ENCODE measurements at places on chromosomes 4 and X.

- DNase-seq, result peak; percentile 20
These were observed 16.5 kb downstream of the TRAPPC2 start for GRCh38 chrX:13717700-13718472.

GRCh38 chr4:48194971-48195370 is 60.9 kb upstream of the TXK start:
- no peak for DNase-seq

DNA sequence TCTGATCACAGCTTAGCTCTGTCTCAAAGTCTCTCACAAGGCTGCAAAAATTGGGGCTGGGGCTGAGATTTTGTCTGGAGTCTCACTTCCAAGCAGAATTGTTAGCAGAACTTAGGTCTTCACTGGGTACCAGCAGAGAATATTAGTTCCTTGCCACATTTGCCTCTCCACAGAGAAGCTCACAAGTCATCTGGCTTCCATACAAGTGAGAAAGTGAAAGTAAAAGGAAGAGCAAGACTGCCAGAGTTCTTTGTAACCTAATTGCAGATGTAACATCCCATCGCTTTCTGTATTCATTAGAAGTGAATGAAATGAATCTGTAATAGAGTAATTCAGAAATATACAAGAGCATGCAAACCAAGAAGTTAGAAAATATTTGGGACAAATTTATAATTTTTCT is 624.1 kb upstream of the GNPDA2 start:
- DNase-seq, result no peak

- no peak for DNase-seq
These were observed 462.2 kb upstream of the CPXCR1 start for GRCh38 chrX:88284844-88285243.

GRCh38 chr4:66223068-66223703 is 552.9 kb upstream of the EPHA5 start:
- DNase-seq, result no peak

DNA sequence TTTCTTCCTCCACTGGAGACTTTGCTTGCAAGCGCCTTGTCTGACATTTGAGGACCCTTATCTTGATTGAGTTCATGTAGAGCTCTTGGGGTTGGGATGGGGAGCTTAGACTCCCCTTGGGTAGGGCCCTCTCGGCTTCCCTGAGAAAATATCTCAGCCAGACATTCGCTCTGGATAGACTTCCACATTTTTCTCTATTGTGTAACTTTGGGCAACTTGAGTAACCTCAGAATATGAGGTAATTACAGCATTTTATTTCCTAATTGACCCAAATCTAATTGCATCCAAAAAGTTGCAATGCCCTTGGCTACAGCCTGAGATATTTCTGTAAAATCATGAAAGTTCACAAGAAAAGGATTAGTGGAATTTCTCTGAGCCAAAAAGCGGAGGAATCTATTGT is 102.8 kb upstream of the MXRA5 start:
- peak; percentile 41 for DNase-seq

GRCh38 chr4:76673362-76673761 is 224.6 kb downstream of the SOWAHB start:
- DNase-seq, result no peak

GRCh38 chr4:102624505-102624904 is 123.3 kb downstream of the NFKB1 start:
- no peak for DNase-seq

- DNase-seq, result no peak
These were observed 22.8 kb upstream of the SPON2 start for GRCh38 chr4:1195109-1195671.

GRCh38 chr4:3700736-3701135 is 65.4 kb upstream of the ADRA2C start:
- no peak for DNase-seq

DNA sequence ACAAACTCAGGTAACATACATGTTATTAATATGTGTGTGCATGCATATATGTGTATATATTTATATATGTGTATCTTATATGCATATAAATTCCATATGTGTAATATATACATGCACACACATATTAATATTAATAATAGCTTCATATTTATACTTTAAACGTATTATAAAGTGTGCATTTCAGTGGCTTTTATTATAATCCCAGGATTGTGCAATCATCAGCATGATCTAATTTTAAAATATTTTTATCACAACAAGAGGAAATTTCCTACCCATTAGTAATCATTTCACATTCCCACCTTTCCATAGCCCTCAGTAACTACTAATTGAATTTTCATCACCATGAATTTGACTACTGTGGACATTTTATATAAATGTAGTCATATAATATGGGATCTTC is 2211.9 kb upstream of the TENM3 start:
- DNase-seq, result no peak

DNA sequence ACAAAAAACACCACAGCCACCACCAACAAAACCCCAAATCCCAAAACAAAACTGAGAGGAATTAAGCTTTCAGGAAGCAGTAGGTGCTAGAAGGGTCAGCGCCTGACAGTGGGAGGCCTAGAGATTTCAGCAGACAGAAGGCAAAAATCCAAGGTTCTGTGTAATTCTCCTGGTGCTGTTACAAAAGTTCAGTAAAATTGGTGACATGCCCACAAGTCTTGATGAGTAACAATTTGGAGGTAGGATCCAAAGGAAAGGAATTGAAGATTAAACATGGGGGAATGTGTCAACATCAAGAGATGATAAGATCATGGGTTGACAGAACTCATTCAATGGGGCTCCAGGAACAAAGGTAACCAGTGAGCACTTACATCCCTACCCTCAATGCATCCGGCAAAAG is 653.8 kb upstream of the CPEB2 start:
- DNase-seq, result peak; percentile 4

- no peak for DNase-seq
These were observed 199.6 kb downstream of the VEGFC start for GRCh38 chr4:176592976-176593670.

DNA sequence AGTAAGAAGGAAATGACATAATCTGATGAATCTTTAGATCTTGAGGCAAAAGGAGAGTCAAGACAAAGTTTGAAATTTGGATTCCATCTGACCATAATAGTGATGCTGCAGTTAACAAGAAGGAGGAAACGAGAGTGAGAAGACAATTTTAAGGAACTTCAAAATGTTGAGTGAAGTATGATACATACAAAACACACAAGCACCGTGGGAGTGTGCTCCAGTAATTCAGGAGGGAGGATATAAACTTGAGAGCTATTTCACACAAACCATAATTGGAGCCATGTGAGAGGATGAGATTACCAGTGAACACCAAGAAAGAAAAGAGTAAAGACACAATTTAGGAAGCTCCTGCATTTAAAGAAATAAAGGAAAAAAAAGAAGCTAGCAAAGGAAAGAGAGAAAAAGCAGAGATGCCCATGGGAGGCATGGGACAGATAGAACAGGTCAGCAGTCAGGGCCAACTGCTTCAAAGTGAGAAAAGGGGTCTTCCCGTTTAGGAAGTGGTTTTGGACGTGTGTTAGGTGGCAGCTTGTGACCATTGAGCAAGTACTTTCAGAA is 150.7 kb upstream of the SLC7A11 start:
- DNase-seq, result no peak

DNA sequence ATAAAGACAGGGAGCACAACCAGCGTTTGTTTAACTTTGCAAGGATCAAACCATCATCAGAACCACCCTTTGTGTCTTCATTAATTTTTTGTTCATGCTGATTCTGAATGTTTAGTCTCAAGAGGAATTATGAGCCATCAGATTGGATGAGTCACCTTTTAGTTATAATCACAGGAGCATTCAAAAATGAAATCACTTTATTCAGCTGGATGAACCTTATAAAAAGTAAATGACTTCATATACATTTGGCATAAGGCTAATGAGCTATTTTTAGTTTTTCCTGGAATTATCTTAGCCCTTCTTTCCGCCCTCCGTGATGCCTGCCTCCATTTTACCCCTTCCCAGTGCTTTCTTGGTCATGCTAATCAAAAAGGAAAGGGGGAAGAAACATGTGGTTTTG is 103.6 kb downstream of the SORBS2 start:
- peak; percentile 63 for DNase-seq

- peak; percentile 97 for DNase-seq
These were observed at the start of gene NR3C2 for GRCh38 chr4:148441986-148442831. Gene NR3C2 (minus strand): TSS chr4:148442414.

- no peak for DNase-seq
These were observed 8.9 kb upstream of the TMA16 start for GRCh38 chr4:163485589-163485988.

- DNase-seq, result no peak
These were observed 1472.8 kb downstream of the C4orf33 start for GRCh38 chr4:130568746-130569145.

GRCh38 chr4:96913441-96914080 is 1073.7 kb downstream of the PDHA2 start:
- DNase-seq, result no peak

DNA sequence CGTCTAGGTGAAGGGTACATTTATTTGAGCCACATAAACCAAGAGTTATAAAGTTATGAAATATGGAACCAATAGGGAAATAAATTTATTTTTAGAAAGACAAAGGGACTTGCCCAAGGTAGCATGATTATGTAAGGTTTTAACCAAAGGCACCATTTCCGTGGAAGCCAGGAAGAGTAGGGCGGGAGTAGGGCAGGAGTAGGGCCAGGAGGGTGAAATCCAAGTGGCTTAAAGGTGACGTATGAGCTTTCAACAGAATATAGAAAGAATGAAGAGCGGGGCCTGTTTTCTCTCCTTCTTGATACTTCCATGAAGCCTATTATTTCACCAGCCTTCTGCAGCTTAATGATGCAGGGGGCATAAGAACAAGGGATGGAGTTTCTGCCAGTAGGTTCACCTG is 91.7 kb upstream of the PNPLA4 start:
- no peak for DNase-seq

DNA sequence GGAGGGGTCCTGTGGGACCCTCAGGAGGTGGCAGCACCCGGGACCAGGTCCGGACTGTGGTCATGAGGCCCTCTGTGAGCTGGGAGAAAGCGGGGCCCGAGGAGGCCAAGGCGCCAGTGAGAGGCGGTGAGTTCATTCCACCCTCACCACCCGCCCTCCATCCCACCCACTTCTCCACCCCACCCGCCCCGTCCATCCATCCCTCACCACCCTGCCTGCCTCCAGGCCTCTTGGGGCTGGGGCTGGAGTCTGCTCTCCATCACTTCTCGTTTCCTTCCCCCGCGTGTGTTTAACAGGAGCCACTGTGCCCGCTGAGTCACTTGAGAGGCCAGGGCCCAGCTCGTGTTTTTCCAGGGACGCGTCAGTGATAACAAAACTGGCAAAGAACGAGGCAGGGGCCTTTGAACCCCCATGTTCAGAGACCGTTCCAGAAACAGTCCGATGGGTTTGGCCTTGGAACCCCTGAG is 6.2 kb downstream of the SH3TC1 start:
- no peak for DNase-seq

DNA sequence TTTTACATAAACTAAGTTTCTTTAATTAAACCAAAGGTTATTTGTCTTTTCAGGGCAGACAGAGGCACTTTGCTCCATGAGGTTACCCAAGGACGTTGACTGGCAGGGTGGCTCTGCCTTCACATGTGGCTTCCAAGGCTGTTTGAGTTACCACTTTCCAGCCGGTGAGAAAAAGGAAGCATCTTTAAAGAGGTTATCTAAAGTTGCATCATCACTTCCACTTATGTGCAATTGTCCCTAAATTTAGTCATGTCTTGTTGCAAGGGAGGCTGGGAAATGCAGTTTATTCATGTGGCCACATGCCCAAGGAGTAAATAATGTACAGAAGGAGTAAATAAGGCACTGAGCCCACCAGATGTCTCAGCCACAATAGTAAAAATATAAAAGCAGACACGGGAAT is 29.0 kb upstream of the RAP1GDS1 start:
- peak; percentile 15 for DNase-seq

DNA sequence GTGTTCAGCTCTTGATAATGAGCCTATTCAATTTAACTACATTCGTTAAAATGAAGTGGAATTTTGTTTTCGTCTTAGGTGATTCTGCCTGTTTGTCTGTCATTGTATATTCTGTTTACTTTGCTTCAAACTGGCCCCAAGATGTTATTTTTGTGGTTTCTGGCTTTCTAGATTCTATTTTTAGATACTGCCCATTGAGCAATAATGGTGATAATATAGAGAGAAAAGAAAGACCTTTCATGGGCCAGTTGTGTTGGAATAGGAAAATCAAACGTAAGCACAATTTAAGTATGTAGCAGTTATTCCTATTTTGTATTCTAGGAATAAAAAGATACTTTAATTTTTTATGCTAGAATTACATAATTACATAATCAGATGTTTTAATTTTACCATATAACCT is 4.0 kb downstream of the CDKN2AIP start:
- peak; percentile 22 for DNase-seq

GRCh38 chrX:16897445-16897844 is 27.3 kb upstream of the RBBP7 start:
- DNase-seq, result no peak

DNA sequence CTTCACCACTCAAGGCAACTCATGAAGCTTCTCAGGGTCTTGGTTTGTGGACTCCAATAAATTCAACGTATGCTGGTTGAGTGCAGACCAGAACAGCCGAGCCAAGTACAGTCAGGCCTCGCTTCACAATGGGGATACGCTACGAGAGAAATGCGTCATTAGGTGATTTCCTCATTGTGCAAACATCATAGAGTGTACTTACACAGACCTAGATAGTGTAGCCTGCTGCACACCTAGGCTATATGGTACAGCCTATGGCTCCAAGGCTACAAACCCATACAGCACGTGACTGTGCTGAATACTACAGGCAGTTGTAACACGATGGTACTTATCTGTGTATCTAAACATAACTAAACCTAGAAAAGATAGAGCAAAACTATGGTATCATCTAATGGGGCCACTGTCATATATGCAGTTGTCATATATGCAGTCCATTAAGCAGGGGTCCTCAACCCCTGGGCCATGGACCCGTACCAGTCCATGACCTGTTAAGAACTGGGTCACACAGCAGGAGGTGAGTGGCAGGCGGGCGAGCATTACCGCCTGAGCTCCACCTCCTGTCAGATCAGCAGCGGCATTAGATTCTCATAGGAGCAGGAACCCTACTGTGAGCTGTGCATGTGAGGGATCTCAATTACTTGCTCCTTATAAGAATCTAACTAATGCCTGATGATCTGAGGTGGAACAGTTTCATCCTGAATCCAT is 31.5 kb downstream of the RTL5 start:
- no peak for DNase-seq

DNA sequence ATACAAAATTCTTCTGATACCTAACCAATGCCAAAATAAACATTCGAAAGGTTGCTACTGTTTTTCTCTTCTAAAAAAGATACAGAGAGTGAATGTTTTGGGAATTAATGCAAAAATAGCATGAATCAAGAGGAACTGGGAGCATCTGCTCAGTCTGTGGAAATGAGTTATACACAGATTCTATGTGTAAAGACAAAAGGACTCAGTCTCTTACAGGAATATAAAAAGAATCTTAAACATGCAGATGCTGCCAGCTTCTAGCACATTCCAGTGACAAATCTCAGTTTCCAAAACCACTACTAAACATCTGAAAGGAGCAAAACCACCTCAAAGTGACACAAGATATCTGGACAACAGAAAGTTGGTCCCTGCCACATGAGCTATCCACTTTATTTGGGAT is 55.0 kb downstream of the PAPSS1 start:
- peak; percentile 51 for DNase-seq

Data from EH (cell line).